ENCODE measurements at places on chromosomes 16 and 17.

DNA sequence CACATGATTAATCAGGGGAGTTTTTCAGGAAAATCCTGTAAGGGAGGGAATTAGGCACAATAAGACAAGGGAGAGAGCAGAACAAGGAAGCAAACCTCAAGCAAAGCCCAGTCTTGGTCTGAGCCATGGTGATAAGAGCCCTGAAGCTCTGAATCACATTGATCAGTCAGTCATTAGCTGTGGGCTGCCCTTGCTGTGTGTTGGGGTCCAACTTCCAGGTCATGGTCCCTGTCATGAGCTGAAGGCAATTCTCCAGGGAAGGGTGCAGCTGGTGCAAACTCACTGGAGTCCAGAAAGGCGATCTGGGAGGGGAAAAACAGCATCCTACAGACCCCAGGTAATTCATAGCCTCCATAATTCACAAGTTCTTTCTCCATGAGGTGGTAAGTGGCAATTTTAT lies 89.9 kb downstream of the CYLD start:
- DNase-seq = no peak

DNA sequence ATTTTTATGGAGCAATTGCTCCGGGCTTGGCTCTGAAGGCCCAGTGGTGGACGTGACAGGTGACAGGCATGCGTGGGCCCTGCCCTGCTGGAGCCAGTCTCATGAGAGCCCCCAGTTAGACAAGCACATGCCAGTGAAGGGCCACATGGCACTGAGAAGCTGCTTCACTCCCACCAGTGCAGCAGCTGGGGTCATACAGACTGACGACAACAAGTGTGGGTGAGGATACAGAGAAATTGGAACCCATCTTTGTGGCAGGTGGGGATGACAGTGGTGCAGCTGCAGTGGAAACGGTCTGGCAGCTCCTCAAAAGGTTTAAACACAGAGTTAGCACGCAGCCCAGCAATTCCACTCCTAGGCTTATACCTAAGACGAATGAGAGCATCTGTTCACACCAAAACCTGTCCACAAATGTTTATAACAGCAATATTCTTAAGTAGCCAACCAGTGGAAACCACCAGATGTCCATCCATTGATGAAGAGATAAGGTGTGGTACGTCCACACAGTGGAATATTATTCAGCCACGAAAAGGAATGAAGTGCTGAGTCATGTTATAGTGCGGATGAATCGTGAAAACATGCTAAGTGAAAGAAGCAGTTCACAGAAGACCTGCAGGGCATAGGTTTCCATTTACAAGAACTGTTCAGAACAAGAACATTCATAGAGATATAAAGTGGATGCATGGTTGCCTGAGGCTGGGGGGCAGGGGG lies 12.5 kb upstream of the CIBAR2 start:
- no peak for DNase-seq

GRCh38 chr16:17348042-17348783 lies 122.5 kb downstream of the XYLT1 start:
- no peak for DNase-seq

- no peak for DNase-seq
These were observed 124.5 kb upstream of the CIBAR2 start for GRCh38 chr16:85236818-85237150.

DNA sequence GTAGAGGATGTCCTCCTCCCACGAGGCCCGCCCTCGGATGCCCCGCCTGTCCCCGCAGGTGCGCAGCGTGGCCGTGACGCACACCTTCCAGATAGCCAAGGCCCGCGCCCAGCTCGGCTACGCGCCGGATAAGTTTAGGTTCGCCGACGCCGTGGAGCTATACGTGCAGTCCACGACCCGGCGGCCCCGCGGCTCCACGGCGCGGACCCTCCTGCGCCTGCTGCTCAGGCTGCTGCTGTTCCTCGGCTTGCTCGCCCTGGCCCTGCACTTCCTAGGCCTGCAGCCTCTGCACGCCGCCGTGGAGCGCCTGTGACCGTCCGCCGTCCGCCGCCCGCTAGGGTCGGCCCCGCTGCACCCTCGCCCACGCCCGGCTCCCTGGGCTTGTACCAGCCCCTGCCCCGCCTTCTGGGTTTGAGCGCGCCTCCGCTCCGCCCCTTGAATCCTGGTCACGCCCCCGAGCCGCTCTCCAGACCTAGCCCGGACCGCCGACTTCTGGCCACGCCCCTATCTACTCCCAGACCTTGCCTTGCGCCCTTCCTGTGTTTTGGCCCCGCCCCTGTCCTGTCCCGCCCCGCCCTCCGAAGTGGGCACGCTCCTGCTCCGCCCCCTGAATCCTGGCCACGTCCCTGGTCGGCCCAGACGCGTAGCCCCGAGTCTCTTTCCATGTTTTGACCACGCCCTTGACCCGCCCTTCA lies 15.8 kb upstream of the EEF2K start:
- peak; percentile 96 for DNase-seq

- no peak for DNase-seq
These were observed 9.7 kb downstream of the RHBDF2 start for GRCh38 chr17:76491271-76492122.

DNA sequence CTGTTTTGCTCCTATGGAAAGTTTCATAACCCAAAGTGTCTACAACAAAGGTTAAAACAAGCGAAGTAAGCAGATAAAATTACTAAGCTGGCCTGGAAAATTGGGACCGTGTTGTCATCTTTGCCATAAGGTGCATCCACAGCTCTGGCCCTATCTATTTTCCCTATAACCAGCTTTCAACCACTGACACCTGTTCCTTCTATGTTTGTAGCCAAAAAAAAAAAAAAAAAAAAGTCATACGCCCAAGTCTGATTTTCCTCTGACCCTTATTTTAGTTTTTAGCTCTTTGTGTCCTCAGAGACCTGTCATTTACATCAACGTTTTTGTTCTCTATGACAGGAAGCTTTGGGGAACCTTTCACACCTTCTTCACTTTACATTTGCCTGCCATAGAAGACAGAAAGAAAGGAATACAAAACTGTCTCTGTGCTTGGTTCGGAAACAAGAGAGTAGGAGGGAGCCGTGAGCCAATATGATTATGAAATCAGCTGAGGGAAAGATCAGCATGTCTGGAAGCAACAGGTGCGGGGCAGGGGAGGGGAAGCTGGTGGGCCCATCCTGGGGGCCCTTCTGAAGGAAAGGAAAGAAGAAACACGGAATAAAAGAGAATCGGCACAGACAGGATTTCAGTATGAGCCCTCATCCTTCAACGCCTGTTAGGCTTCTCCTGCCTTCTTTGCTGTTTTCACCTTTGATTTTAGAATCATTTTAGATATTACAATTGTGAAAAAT lies 8.5 kb downstream of the HS3ST3A1 start:
- DNase-seq = no peak

DNA sequence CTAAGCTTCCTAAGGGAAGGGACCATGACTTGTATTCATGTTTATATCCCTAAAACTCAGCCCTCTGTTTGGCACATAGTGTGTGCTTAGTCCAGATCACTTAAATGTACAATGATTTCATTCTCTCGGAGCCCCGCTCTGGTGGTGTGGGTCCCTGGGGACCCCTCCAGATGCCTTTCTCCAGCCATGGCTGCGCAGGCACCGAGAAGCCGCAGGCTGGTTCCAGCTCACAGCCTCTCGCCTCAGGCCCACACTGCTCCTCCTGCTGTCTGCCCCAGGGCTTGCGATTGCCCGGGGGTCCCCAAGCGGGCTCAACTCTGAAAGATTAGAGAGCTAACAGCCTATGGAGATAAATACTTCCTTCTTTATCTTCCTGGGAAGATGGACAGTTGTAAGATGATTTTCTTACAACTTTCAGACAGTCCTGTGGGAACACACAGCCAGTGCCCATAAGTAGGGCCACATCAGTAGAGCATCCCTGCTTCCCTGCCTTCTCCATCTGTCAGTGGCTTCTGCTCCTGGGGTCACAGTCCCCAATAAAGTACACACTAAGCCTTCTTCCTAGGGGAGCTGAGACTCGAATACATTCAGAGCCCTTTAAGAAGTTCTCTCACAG lies 66.2 kb downstream of the CENPV start:
- DNase-seq = peak; percentile 70

DNA sequence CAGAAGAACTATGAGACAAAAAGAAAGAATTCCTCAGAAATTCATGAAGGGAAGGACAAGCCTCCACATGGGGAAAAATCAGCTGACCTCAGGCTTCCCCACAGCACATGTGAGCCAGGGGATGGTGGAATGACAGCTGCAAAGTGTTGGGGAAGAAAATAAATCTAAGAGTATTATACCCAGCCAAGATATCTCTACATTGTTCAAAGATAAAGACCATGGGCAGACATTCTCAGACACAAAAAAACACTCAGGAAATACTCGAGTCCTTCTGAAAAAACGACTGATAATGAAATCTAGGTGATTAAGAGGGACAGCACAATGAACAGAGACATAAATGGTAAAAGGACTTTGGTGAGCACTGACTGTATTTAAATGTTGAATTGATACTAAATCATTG lies 3.9 kb downstream of the RAB40B start:
- DNase-seq = no peak

DNA sequence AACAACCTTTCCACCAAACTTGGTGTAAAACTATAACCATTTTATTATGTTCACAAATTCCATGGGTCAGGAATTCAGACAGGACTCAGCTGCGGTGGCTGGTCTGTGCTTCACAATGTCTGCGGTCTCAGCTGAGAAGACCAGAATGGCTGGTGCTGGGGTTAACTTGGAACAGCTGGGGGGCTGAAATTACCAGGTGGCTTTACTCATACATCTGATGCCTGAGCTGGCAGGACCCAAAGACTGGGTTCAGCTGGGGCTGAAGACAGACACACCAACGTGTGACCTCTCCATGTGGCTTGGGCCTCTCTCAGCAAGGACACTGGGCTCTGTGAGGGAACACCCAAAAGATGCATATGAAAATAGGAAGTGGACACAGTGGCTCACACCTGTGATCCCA lies 5.7 kb upstream of the HID1 start:
- DNase-seq = no peak

DNA sequence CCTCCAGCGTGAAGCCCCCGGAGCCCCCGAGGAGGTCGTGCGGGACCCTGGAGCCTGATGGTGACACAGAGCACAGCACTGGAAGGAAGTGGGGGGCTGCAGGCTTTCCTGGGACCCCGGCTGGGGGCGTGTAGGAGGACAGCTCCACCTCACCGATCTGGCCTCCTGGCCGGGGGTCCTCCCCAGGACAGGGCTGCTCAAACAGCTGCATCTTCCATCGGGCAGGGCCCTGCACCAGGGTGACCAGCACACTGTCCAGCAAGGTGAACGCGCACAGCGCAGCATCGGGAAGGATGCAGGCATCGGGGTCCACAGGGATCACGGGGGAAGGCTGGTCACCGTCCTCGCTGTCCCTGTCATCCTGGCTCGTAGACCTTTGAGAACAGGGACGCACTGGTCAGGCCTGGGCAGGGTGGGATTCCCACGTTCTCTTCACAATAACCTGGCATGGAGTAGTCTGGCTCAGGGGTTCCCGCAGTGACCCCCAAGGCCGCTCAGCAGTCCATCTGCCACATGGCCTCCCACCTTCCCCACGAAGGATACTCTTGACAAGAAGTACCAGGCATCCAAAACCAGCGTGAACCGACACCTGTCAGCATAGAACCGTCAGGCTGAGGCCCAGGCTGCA lies 1.2 kb downstream of the FAAP100 start:
- DNase-seq = no peak

DNA sequence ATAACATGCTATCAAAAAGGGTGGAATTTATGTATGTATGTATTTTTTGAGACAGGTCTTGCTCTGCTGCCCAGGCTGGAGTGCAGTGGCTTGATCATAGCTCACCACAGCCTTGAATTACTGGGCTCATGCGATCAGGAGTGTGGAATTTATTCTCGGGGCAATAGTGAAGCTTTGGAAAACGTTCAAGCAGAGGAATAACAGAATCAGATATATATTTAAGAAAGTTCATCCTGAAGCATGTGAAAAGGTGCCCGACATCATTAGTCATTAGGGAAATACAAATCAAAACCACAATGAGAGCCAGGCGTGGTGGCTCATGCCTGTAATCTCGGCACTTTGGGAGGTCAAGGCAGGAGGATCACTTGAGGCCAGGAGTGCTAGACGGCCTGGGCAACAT lies 7.7 kb upstream of the ITGAE start:
- no peak for DNase-seq

DNA sequence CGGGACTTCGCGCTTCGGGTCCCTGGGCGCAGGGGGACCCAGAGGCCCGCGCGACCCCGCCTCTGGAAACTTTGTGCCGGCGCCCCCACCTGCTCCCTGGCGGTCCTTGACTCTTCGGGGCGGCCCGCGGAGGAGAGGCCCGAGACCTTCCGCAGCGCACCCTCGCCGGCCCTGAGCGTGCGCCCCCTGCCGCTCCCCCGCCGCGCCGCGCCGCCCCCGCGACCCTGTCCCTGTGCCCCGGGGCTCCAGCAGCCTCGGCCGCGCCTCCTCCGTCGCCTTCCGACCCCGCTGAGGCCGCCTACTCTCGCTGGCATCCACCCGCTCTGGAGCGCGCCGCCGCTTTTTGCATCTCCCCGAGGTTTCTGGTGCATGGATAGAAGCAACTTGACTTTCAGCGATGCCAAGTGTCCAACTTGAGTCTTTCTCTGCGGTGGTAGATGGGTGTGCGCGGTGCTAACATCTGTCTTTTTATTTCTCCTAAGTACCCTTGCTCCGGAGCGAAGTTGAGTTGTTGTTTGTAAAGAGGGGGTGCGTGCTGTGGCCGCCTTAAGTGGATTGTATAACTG lies 414 bp downstream of the DUSP14 start:
- peak; percentile 81 for DNase-seq

DNA sequence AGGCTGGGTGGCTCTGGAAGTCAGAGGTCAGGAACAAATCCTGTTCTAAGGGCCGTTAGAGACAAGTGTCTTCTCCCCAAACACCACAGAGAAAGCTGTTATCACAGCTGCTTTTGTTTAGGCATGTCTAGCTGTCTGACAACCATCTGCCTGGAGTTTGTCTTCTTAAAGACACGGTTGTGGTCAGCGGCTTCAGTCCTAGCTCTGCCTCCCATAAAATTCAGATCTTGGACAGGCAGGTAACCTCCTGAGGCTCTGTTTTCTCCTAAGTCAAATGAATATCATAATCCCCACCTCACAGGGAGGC lies 2.3 kb upstream of the ITGA3 start:
- no peak for DNase-seq

DNA sequence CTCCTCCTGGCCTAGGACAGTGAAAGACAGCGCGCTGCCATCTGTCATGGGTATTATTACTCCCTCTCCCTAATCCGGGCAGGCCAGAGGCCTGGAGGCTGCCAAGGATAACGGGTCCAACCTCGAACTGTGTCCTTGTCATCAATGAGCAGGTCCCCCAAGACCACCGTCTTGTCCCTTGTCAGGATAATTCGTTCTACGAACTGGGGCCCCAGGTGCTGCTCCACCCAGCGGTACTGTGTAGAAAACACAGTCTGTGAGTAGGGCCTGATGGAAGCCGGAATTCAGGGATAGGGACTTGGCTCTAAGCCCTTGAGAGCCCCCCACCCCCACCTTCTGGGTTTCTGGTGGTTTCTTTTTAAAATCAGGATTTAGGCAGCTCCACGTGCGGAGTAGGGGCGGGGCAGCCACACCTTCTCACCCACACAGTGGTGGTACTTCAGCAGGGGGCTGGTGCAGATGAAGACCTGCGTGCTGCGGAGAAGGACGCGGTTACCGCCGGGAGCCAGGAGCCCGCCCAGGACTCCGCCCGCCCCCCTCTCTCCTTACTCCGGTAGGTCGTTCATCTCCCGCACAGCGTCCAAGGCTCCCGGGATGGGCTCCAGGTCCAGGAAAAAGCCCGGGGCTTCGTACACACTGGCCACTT lies 787 bp downstream of the NT5C start:
- DNase-seq = peak; percentile 68

Data from GM13976 (cell line).